Skeletal muscle tissue (tissue), 5 donors: ENCODE measurements at places on chromosomes 1 and 21. TPM values are rescaled to one million over a fixed set of nuclear protein-coding genes. Genes with fewer than 3 reads are reported as not detected.

The IL23R gene
- total RNA-seq = not detected

The SELL gene
- total RNA-seq = 8.4 TPM

The SPRR5 gene
- total RNA-seq = not detected

The CEP104 gene
- total RNA-seq = 26.1 TPM

The LCE1B gene
- total RNA-seq = not detected

The RXRG gene
- total RNA-seq = 39.1 TPM

The IGSF5 gene
- total RNA-seq = 0.52 TPM

The KIAA0040 gene
- 5.2 TPM for total RNA-seq

The MRPL24 gene
- 36.5 TPM for total RNA-seq

The ZFYVE9 gene
- 33.9 TPM for total RNA-seq

The NHLH2 gene
- total RNA-seq = not detected

The KCNH1 gene
- 0.52 TPM for total RNA-seq
